ENCODE measurements at places on chromosomes 12 and 14.

GRCh38 chr14:90058876-90059458 lies 2.8 kb upstream of the KCNK13 start:
- DNase-seq, result no peak

GRCh38 chr12:68521321-68521839 lies 89.3 kb upstream of the RAP1B start:
- DNase-seq, result no peak

- no peak for DNase-seq
Observed at GRCh38 chr12:118355843-118356242, 16.9 kb downstream of the TAOK3 start.

GRCh38 chr12:188910-189621 lies 24.9 kb downstream of the SLC6A12 start:
- DNase-seq, result peak; percentile 58

GRCh38 chr12:104521731-104522130 lies 65.0 kb downstream of the CHST11 start:
- no peak for DNase-seq

- DNase-seq, result no peak
Observed at GRCh38 chr14:33452995-33453394, 497.9 kb downstream of the EGLN3 start.

DNA sequence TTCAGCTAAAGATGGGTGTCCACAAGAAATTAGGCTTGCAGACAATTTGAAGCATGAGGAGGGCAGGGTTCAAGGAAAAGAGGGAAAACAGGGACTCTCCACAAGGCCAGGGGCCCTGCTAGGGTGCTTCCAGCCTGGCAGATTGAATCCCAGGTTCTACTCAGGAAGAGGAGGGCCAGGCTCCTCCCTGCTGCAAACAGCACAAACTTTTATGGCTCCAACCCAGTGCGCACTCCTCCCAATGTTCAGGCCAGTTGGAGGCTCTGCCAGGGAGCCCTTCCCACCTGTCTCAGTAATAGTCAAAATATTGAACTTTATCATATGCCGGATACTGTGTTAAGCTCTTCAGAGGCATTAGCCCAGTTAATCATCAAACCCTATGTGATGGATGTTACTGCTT lies 244.4 kb downstream of the SYT1 start:
- DNase-seq, result no peak
